Stimulated activated CD4-positive, alpha-beta T cell treated with anti-CD3 and anti-CD28 coated beads, Interleukin-12 subunit alpha, Interleukin-12 subunit beta, amount 100 ng/mL, for 48 hours (primary cell): ENCODE measurements at places on chromosomes 3 and 15.

GRCh38 chr3:186708983-186709679 lies 8.0 kb upstream of the KNG1 start:
- DNase-seq: no peak

DNA sequence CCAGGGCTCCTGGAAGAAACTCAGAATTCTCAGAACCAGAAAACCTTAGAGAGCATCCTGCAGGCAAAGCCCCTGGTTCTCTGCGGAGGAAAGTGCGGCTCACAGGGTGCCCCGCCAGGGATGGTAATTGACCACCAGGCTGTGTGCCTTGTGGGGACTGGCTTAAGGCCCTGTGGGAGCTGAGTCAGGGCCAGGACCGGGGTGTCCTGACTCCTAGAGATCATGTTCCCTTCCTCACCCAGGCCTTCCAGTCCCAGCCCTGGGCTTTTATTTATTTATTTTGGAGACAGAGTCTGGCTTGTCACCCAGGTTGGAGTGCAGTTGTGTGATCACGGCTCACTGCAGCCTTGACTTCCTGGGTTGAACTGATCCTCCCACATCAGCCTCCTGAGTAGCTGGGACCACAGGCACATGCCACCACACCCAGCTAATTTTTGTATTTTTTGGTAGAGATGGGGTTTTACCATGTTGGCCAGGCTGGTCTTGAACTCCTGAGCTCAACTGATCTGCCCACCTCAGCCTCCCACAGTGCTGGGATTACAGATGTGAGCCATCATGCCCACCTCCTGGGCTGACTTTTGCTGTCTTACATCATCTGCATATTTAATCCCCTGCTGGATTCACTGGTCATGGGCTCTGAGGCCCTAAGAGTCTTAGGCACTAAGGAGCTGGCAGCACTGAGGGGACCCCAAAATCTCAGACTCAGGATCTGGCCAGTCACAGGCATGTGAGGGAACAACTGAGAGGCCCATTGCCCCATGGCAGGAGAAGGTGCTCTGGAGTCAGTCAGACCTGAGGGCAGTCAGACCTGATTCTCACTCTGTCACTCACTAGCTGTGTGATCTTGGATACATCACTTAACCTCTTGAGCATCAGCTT lies 20.4 kb upstream of the LAMP3 start:
- DNase-seq: no peak

GRCh38 chr15:64842986-64843561 lies 1.4 kb downstream of the PLEKHO2 start:
- no peak for DNase-seq

- DNase-seq: no peak
Observed at GRCh38 chr15:29283381-29283780, 13.8 kb upstream of the NSMCE3 start.

DNA sequence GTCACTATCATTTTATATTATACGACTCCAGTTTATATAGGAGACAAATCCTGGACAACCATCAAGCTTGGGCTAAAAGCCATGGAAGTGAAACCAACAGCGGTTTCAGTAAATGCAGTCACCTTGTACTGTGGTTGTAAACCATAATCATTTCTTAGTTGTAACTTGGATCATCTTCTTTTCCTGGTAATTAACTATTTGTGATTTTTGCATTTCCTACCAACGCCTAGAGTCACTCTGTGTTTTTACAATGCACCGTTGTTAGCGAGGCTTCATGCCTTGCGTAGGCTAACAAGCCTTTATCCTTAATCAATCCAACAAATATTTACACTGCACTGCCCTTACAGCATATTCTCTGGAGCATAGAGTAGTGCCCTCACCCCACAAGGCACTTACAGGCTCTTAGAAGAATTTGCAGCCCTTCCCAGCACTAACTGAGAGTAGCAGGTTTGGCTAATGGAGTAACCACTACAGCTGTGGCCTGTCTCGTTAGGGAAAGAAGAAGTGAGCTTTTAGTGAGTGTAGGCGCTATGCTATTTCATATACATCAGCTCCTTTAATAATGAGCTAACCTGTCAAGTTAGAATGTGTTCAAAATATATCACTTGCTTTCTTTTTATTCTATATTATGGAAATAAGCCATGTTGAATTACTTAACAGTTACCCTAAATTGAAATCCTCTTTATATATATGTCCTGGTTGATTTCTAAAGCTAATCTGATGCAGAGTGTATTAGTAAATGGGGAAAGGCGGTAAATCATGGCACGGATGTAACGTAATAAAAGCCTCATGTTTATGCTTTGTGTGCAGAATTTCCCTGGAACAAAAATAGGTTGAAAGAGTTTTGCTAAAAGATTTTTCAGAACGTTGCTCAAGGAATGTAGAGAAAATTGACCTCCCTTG lies 62.8 kb downstream of the ABHD2 start:
- no peak for DNase-seq

DNA sequence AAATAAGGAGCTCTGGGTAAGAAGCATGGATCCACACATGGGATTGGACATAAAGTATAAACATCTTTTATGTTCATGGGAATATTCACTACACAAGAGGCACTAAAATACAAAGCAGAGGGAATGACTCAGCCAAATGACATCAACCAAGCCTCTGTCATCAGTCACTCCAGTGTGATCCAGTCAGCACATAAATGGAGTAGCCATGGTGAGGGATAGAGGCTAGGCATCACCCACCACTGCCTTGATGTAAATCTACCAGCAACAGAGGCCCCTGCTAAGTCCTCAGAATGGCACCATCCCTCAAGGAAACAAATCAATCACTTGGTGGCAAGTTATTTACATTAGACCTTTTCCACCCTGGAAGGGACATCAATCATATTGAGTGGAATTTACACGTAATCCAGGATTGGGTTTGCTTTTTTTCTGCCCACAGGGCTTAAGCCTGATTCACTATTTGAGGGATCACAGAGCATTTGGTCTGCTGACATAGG lies 27.2 kb downstream of the VEPH1 start:
- DNase-seq: no peak

GRCh38 chr3:60674870-60675269 lies 576.4 kb downstream of the FHIT start:
- DNase-seq: no peak

DNA sequence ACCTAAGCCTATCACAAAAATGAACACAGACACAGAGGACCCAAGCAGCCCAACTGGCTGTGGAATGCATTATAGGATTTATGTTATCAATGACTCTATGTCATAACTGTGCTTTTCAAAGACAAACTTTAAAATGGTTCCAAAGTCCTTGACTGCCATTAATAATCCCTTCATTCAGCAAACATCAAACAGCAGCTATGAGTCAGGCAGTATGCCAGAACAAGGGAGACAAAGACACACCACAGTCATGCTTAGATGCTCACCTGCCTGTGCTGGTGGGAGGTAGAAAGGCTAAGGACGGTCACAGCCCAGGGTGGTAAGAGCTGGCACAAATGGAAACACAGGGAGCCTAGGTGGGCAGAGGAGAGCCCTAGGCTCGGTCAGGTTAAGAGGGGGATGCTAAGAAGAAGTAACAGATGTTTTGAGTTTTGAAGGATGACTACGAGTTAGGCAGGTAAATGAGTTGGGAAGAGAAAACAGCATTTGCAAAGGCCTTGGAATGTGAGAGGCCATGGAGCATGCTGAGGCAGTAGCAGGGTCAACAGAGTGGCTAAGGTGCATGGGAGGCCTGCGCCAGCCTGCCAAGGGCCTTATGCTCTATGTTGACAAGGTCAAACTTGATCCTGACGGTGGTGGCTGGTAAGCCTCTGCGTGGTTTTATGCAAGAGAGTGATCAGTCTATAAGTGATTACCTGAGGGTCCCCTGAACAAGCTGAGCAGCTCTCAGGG lies 23.0 kb downstream of the NMNAT3 start:
- DNase-seq: no peak

DNA sequence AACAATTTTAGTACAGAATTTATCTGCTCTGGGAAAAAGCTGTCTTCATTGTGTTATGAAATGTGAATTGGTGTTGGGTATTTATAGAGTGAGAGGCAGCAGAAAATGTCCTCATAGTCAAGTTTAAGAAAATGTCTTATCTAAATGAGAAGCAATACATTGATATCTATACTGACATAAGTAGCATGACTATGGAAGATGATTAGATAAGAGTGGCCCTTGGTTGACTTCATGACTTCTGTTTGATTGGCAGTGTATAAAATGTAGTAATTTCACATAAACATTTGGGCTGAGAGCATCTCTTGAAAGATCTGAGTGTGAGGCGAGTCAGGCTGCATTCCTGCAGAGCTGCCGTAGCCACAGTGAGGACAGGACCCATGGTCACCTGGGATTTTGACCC lies 19.4 kb downstream of the MCTP2 start:
- DNase-seq: no peak

DNA sequence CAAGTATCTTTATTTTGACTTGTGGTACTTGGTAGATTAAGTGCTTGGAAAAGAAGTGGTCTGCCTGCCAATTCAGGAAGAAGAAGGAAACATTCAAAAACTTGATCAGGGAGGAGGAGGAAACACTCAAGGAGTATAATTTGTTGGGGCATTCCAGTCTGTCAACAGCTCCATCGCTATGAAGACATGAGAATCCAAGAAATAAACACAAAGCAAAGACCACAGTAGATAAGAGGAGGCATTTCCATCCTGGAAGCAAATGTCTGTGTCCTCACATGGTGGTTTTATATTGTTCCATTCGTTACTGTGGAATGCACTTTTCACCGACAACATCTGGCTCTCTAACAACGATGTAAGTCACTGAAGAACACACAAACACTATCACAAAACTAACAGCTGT lies 176.1 kb upstream of the FRMD4B start:
- DNase-seq: no peak

- DNase-seq: no peak
Observed at GRCh38 chr3:127535106-127535785, 55.3 kb downstream of the TPRA1 start.

DNA sequence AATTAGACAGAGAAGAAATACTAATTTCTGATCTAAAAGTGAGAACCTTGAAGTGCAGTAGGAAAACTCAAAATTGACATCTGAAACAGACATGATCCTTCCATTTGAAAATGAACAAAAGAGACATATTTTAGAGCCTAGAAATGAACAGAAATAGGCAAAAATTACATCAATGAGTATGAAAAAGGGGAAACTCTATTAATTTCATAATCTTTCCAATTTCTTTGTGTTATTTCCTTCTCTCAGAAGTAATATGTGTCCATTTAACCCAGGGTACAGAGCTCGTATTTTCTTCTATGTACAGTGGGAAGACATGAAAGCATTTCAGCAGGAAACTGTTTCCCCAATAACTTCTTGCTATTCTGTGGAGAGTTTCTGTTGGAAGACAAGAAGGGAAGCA lies 263.1 kb downstream of the CGGBP1 start:
- DNase-seq: no peak

DNA sequence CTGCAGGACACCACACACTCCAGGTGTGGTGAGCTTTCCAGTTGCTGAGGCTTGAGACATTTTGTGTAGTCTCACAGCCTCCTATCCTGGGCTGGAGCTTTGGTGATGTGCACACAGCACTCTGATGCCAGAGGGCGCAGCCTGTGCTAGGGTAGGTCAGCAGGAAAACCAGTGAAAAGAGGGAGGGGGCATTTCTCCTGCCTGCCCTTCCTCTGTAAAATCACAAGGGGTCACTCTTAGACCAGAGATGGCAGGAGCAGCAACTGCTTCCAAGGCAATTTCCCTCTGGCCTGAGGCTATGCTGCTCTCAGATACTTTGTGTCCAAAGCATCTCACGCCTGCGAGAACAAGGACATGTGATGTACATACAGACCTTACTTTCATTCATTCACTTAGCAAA lies 16.5 kb upstream of the MUSTN1 start:
- peak; percentile 34 for DNase-seq

GRCh38 chr3:171358881-171359198 lies 101.4 kb downstream of the TNIK start:
- DNase-seq: no peak

DNA sequence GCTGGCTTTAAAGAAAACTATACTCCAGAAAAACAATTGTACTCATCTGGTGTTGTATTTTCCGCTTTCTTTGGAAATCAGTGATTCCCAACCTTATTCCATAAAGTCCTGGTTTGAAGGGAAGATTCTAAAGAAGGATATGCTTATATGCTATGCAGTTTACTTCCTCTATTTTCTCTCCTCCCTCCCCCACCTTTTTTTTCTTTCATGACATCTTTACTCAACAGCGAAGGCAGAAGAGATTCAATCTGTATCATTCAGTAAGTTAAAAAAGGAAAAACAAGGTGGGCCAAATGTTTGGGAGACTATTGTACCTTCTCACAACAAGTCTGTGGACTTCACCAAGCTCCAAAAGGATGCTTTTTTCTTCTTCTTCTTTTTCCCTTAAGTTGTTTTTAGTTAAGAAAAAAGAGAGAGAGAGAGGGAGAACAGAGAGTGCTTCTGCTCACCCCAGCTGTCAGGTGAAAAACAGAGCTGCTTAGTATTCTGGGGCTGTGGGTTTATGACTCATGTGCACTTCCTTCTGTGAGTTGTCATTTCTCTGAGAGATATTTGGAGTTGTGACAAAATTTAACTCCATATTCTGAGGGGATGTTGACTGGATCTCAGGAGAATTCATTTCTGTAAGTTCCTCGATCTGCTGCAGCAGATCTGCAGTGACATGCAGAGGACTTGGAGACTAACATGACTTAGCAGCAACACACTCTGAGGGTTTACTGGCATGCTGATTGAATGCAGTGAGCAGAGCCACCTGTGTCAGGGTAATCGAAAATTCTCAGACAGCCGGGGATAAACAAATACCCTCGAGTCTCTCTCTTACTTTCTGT lies 70.7 kb downstream of the SSR3 start:
- no peak for DNase-seq

- no peak for DNase-seq
Observed at GRCh38 chr3:186298876-186299275, 63.2 kb downstream of the DGKG start.

- no peak for DNase-seq
Observed at GRCh38 chr3:36906504-36907149, 38.2 kb downstream of the TRANK1 start.

DNA sequence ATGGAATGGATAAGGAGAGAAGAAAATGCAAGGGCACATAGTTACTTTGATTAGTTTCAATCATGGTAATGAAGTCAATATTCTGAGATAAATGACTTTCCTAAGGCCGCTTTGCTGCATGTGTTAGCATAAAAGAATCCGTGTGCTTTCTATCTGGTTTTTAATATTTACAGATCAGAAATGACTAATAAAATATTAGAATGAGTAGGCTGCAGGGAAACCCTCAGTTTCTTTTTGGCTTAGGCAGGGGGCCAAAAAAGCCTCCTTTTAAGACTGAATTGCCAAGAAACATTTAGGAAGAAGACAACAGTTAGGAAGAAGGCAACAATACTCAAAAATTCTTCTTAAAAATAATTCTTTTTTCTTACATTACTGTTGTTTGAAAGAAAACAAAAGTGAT lies 11.6 kb downstream of the NEK11 start:
- no peak for DNase-seq

GRCh38 chr3:72558001-72558400 lies 290.2 kb downstream of the SHQ1 start:
- DNase-seq: no peak

DNA sequence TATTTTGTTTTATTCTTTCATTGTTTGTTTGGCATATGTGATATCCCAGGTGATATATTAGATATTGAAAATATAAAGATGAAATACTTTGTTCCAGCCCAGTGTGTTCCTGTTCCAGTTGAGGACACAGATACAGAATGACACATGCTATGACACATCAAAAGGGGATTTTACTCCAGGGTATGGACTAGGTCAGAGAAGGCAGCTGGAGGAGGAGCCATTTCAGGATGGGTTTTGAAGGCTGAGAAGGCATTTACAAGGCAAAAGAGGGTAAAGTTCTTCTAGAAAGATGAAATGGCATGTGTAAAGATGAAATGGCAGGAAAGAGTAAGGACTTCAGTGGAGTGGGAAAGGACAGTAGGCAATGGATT lies 163.8 kb downstream of the ZIC1 start:
- DNase-seq: no peak

- no peak for DNase-seq
Observed at GRCh38 chr3:52291508-52292181, 4.0 kb downstream of the GLYCTK start.
